Stimulated activated naive CD4-positive, alpha-beta T cell (primary cell): ENCODE measurements at places on chromosomes 13 and 19.

DNA sequence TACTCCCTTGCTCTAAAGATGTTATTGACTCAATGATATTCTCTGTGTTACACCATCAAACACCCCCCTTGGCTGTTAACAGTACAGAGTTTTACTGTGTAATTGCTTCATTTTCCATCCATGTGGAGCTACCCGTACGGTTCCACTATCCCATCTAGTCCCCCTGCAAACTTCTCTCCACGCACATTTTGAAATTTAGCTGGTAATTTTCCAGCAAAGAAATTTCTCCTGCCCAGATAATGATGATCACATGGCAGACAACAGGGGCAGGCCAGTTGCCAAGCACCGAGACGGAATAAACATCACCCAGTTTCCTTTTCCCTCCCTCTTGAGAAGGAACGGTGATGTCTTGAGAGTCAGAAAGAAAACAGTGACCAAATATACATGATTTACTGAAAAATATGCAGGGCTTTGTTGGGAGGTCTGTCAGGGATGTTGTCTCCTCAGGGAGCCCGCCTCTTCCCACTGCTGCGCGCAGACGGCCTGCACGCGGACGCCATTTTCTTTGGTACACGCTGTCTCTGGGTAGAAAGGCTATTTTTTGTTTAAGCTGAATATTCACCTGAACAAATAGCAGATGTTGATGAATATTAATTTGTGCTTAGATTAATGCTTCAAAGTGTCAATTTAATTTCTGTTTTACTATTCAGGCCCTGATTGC, 109.9 kb downstream of the OLFM4 start:
- DNase-seq, result no peak

- DNase-seq, result no peak
Observed at GRCh38 chr13:49063011-49063410, 87.3 kb downstream of the FNDC3A start.

DNA sequence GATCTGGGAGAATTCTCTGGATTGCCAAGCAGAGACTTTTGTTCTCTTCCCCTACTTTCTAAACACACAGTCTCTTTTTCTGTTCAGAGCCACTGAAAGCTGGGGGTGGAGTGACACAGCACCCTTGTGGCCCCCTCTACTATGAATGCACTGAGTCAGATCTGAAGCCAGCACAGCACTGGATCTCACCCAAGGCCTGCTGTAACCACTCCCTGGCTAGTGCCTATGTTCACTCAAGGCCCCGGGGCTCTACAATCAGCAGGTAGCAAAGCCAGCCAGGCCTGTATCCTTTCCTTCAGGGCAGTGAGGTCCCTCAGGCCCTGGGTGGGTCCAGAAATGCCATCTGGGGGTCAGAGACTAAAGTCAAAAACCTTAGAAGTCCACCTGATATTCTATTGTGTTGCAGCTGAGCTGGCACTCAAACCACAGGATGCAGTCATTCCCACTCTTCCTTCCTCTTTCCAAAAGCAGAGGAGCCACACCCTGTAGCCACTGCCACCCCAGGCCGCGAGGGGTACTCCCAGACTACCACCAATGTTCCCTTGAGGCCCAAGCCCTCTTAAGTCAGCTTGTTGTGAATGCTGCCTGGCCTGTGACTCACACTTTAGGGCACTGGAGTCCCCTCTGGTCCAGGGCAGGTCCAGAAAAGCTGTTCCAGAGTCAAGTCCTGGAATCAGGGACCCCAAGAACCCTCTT, 110.1 kb upstream of the RXFP2 start:
- no peak for DNase-seq

DNA sequence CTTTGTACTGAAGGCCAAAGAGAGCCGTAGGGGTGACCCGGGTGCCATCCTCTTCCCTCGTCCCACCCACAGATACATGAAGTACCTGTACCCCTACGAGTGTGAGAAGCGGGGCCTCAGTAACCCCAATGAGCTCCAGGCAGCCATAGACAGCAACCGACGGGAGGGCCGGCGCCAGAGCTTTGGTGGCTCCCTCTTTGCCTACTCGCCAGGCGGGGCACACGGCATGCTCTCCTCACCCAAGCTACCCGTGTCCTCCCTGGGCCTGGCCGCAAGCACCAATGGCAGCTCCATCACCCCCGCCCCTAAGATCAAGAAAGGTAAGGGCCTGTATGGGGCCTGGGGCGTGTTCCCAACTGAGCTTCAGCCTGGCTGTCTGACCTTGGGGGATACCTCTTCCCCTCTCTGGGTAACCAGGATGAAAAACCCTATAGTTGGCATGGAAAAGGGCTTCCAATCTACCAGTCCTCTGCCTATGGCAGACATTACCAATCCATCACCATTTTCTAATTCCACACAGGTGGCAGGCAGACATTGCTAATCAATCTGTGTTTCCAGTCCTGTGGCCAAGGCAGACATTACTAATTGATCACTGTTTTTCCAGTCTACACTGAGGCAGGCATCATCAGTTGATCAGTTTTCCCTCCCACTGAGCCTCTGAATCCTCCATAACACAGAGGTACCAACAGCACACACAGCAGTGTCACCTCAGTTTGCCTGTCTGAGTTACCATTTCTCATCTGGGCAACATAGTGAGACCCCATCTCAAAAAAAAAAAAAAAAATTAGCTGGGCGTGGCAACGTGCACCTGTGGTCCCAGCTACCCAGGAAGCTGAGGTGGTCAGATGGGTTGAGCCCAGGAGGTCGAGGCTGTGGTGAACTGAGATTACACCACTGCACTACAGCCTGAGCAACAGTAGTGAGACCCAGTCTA, 19.1 kb upstream of the WDR18 start:
- no peak for DNase-seq

- DNase-seq, result no peak
Observed at GRCh38 chr13:100560498-100561157, 28.0 kb downstream of the GGACT start.

GRCh38 chr13:33730619-33731018, 87.3 kb upstream of the RFC3 start:
- DNase-seq, result no peak

- no peak for DNase-seq
Observed at GRCh38 chr19:32129141-32129540, 216.3 kb upstream of the ZNF507 start.

- no peak for DNase-seq
Observed at GRCh38 chr13:86425170-86425815, 626.1 kb upstream of the SLITRK6 start.
